Bronchial epithelial cell (primary cell): ENCODE measurements at places on chromosomes 4 and X.

GRCh38 chr4:64777286-64777685 is 368.0 kb upstream of the TECRL start:
- DNase-seq: no peak

- DNase-seq: no peak
Observed at GRCh38 chr4:96585304-96585703, 745.4 kb downstream of the PDHA2 start.

DNA sequence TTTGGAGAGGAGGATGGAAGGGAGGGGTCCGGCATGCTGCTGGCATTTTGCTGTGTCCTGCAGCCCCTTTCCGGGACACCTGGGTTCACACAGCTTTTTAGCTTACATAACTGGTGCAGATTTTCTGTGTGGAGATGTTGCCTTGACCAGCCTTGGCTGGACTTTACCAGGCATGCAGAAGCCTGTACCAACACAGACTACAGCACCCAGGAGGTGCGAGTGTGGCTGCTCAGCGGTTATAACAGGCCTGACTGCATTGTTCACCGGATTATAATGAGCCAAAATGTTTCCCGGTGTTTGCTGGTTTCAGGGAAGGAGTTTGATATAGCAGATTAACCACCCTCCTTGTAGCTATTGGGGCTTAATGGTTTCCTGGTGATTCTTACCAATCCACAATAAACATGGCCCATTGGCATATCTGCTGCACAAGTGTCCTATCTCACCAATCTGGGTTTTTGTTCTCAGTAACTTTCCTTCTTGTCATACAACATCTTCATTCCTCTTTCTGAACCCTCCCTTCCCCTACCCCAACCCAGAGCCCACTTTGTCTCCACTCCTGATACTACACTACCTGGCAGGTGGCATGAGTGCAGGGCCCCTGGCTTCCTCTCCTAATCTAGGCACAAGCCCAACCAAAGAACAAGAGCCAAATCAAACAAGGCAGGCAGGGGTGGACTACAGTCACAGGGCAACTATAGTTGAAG is 3.9 kb downstream of the RPL10 start:
- peak; percentile 68 for DNase-seq

DNA sequence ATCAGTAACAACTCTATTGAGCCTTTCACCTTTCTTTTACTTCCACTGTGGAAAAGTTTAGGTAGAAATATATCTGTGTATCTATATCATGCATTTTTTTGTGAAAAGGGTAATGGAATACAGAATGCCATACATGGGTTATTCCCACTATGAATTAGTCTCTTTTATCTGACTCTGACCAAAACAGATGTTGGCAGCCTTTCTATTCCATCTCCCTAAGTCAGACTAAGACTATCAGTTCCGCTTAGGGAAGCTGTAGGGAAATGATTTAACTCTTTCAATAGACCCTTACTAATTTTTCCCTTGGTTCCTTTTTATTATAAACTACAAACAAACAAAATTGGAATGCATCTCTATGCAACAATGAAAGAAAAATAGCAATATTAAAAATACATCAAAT is 92.3 kb upstream of the LEF1 start:
- DNase-seq: no peak

DNA sequence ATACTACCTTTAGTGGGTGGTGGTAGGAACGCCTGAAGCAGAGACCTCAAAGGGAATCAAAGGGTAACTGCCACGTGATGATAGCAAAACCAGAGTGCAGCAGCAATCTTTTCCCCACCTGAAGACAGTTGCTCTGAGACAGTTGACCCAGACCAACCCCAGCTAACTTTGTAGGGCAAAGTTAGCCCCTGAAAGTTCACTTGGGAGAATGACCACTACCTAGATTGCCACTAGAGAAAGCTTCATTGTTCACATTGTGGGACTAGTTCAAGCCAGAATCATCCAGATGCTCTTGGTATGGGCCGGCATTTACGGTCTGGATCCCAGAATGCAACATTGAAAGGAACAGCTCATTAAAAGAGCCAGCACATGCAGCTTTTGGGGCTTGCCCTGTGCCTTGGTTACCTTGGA is 4.1 kb downstream of the SEPTIN6 start:
- DNase-seq: no peak

DNA sequence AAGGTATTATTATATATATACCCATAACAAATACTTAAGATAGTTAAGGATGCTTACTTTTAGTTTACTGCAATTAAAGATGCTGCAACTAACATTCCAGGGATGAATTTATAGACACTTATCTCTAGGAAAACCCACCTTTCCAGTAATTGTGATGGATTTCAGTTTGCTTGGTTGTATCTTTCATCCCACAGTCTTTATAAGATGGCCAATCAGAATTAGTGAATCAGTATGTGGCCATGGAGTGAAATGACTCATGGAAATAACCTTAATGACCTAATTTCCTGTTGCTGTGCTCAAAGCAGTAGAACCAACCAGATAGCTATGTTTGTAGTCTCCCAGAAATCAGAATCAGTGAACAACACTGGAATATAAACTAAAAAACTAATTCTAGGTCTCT is 26.4 kb downstream of the MOSPD2 start:
- DNase-seq: peak; percentile 75

GRCh38 chr4:7684294-7684693 is 249.6 kb upstream of the PSAPL1 start:
- no peak for DNase-seq

DNA sequence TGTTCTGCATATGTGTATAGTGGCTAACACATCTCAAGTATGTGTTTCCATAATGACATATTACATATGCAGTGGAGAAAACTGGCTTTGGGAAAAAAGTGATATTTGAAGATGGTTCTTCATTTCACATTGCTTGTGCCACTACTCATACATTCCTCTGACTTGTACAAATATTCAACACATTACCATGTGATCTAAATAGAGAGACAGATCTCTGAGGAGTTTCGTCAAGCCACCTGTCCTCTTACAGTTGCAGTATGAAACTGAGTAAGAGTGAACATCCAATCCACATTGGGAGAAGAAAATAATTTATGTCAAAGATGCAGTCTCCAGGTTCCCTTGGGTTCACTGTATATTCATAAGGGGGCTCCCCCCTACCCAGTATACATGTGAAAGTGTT is 123.9 kb downstream of the KDR start:
- DNase-seq: peak; percentile 22

- DNase-seq: no peak
Observed at GRCh38 chr4:75513526-75514130, 575 bp downstream of the RCHY1 start.

DNA sequence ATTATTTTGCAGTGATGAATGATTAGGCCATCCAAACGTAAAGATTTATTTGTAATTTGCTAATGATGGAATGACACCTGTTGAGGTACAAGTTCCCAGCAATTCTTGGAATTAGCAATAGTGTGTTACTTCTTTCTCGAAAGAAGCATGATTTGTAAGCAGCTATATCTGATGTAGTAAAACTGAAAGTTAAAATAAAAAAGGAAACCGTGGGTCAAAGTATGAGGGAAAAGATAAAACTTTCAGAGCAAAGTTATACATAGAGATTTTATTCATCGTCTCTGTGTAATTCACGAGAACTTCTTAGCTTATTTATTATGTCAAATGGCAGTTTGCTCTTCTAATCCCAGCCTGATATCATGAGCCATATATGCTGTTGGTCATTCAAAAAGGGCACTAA is 59.0 kb downstream of the NFKB1 start:
- DNase-seq: no peak

- DNase-seq: peak; percentile 93
Observed at GRCh38 chr4:123462007-123462406, 65.4 kb downstream of the SPRY1 start.

- no peak for DNase-seq
Observed at GRCh38 chr4:138535316-138535715, 293.2 kb upstream of the SLC7A11 start.

DNA sequence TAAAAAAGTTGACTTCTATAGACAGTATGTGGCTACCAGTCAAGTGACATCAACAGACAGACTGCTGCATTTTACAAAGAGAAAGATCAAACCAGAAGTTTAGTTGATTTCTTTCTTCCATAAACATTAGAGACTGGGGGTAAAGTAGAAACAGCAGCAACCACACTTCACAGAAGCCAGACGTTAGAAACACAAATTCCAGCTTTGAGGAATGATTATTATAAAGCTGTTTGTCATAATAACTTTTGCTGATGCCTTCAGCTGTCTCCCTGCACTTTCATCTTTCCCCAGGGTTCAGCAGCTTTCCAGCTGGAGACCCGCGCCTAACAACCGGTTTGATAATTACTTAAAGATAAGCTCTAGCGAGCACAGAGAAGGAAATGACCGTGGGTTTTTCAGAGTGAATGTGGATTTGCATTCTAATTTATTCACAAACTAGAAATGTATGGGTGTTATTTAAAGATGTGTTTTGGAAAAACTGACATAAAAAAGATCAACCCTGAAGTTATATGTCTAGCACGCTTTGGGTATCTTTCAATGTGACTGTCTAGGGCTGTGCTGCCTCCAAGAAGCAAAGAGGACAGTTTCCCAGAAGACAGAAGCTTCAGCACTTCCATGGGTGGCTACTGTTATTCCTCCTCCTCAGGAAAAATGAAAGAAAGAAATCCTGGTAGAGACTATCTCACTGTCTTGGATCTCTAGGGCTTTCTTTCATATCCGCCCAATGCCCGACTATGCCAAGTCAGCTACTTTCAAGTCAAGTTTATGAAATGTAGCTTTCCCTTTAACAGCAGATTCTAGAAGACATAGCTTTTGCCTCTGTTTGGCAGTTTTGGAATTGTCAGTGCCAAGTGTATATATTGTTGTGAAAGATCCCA is 15.0 kb upstream of the ENAM start:
- no peak for DNase-seq

GRCh38 chr4:39526765-39527295 is 409 bp downstream of the UGDH start:
- no peak for DNase-seq
